Activated CD8-positive, alpha-beta memory T cell treated with anti-CD3 and anti-CD28 coated beads for 1 hour (primary cell): ENCODE measurements at places on chromosomes 3 and 15.

DNA sequence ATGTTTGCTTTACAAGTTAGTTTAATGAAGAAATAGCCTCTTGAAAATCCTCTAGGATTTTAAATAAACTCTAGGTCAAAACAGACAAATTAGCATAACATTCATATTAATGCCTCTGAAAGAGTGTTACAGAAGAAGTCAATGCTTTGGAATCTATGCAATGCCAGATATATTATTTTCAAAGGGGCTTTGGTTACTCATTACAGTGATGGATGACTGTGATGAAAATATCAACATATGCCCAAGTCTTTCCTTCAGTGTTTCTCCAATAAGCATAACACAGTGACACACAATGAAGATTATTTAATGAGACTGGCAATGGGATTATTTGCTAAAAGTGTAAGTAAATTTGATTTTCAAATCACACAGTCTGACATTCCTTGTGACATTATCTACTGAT is 1247.2 kb downstream of the ROBO2 start:
- DNase-seq, result no peak

DNA sequence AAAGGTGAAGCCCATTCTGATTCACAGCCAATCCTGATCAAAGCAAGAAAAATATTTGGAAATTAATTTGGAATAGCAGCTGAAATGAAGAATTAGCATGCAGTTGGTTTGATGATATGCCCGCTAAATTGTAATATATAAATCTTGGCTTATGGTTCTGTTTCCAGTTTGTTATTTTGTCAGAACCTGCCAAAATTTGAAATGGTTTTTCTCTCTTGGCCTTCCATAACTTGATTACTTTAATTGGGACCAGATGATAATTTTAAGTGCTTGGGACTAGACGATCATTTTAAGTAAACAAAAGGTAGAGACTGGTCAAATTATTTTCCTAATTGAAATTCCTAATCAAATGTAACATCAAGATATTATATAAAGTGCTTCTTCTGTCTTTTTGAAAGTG is 842.4 kb downstream of the TBL1XR1 start:
- DNase-seq, result no peak

GRCh38 chr15:89230277-89230676 is 8.9 kb upstream of the RLBP1 start:
- no peak for DNase-seq

DNA sequence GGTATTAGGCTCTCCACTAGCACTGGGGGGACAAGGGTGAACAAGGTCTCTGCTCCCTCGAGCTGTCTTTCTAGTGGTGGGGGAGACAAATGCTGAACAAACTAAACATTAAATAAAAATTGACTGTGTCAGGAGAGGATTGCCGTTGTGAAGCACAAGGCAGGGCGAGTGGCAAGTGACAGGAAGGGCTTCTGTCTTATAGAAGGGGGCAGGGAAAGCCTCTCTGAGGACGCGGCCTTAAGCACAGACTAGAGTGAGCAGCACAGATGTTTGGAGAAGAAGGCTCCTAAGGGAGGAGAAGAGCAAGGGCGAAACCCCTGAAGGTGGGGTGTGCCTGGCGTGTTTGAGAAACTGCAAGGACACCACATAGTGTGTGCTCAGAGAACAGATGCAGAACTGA is 50.9 kb upstream of the ATP2B2 start:
- no peak for DNase-seq

GRCh38 chr15:63075984-63076713 is 33.6 kb downstream of the TPM1 start:
- no peak for DNase-seq

GRCh38 chr3:134603480-134603879 is 47.3 kb downstream of the KY start:
- DNase-seq, result no peak

- DNase-seq, result no peak
These were observed 241.8 kb upstream of the LRTM1 start for GRCh38 chr3:55169608-55170072.

DNA sequence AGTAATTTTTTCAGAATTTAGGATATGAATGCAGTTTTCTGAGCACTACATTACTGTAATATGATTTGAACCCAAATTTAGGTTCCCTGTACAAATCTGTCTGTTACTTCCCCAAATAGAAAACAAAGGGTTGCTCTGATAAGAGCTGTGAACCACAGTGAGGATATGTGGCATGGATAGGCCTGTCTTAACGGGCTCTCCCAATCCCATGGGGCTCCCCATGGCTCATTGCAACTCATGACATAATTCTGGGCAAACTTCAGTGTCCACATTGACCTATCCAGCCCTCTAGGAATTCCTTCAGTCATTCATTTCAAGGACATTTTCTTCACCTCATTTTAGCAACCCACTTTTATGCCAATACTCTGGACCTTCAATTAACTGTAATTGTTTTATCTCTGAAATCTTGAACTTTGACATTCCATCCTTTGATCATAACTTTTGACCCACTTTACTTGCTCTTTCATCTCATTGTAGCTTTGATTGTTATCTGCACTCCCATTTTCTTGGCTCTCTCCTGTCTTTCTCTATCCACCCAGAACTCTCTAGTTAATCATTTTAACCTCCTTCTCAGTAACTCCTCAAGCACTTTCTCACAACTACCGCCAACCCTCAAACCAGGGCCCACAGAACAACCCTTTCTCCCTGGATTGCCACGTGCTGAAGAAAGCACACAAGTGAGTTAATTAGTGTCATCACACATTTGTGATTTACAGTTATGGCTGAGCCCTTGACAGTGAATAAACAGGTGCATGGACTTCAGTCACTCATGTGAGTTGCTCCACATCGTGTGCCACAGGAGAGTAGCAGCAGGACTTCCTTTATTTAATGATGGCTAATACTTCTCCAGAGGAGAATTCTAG is 94.9 kb upstream of the AADACL2 start:
- no peak for DNase-seq

GRCh38 chr3:56971816-56972215 is 88.6 kb upstream of the SPATA12 start:
- DNase-seq, result no peak

DNA sequence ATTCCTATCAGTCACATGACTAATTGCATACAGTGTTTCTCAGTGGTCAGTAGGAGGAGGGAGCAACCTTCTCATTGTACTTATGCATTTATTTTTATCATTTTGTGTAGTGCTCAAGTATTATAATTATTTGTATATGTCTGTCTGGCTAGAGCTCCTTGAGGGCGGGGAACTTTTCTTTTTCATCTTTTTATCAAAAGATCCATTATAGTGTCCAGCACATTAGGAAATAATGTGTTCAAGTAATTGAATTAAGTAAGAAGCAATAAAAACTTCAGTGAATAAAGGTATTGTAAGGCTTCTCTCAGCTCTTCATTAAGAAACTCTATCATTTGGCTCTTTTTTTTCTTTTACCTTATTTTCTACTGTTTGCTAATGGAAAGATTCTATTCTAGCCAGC is 18.8 kb downstream of the FGF7 start:
- no peak for DNase-seq

- DNase-seq, result no peak
These were observed 108.1 kb upstream of the PLAAT1 start for GRCh38 chr3:193132964-193133363.

- no peak for DNase-seq
These were observed 21.9 kb downstream of the TSC22D2 start for GRCh38 chr3:150429767-150430671.

- DNase-seq, result no peak
These were observed 319.0 kb downstream of the GABRB3 start for GRCh38 chr15:26453914-26454313.

- no peak for DNase-seq
These were observed 86.7 kb downstream of the FAM43A start for GRCh38 chr3:194772241-194773000.

DNA sequence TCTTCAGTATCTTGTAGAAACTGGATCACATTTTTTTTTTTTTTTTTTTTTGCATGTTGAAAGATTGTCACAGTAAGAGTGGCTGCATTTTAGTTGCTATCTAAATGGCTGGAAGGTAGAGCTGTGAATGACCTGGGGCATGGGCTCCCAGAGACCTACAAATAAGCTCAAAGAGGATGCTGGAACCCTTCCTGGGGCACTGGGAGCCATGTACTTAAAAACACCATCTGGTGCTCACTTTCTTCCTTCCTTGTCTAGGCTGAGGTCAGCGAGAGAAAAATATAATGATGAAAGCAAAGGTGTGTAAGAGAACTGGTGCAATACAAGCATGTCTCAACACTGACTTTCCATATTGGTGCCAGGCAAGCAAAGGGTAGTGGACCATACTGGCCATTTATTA is 323.9 kb downstream of the SV2B start:
- no peak for DNase-seq

GRCh38 chr15:88681610-88682221 is 42.9 kb downstream of the ISG20 start:
- no peak for DNase-seq

DNA sequence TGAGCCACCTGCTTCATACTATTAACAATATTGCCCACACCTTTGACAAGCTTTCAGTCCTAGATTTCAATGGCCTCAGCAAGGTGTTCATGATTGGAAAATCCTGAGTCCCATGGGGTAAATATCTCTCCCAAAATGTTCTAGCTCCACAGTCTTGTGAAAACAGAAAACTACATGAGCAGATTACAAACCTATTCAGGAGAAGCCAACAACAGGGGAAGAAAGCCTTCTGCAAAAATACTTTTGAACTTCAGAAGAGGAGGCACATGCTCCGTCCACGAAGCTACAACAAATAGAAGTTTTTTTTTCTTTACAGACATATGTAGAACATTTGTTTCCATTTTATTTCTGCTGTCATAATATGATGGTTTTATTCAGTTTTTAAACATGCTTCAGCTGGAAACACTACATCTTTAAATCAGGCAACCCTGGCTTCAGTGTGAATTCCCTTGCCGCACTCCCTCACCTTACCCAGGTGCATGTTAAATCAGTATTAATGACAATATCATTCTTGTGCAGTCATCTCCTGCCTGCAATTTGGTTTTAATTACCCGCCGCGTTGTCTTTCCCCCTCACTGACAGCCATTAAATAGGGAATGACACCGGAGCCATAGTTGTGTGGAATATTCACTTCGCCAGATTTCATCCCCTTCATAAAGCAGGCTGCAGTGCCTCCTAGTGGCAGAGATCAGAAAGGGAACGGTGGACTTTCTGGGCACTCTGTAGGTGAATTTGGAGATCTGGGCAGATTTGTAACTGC is 725.5 kb upstream of the ARRDC4 start:
- DNase-seq, result no peak

GRCh38 chr3:161630794-161631193 is 134.2 kb downstream of the OTOL1 start:
- DNase-seq, result no peak

DNA sequence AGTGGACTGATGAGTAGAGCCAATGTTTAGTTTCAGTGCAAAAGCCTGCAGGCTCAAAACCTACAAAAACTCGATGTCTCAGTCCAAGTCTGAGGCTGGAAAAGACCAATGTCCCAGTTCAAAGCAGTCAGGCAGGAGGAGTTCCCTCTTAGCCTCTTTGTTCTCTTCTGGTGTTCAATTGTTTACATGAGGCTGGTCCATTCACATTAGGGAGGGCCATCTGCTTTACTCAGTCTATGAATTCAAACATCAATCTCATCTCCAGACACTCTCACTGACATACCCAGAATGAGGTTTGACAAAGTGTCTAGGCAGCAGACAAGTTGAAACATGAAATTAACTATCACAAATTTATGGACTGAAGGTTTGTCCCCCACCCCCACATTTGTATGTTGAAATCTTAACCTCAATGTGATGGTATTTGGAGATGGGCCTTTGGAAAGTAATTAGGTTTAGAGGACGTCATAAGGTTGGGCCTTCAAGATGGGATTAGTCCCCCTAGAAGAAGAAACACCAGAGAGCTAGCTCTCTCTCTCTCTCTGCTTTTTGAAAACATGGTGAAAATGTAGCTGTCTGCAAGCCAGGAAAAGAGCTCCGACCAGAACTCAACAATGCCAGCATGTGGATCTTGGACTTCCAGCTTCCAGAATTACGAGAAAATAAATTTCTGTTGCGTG is 438.5 kb upstream of the RGMA start:
- no peak for DNase-seq

DNA sequence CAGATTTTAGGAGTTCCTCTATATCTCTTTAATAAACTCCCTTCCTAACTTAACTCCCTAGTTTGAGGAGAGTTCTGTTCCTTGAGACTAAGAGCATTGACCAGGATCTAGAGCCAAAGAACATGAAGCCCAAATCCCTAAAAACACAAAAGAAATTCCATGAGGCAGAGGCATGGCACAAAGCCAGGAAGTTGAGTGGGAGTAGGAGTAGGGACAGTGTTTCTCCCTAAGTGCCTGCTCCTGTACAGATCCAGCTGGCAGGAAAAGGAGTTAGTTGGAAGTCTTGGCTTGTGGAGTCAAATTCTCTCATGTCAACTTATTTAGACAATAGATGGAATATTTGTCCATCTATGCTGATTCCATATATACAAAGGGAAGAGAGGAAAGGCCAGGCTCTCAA is 11.4 kb downstream of the ACTC1 start:
- DNase-seq, result no peak

DNA sequence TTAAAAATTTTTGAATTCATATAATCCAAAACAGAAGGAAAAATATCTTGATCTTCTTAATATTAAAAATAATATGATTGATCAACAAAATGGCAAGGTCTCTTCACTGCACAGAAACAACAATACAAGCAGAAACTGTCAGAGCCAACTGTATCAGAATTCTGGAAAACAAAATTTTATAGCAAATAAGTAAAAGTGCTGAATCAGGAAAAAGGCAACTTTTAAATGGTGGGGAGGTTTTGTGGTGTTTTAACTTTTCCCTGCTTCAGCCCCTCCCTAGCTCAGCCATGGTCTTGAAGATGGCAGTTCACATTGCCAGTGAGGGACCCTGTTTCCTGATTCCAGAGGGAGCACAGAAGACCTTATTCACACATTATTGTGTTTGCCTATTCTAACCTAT is 37.6 kb downstream of the SPESP1 start:
- no peak for DNase-seq

DNA sequence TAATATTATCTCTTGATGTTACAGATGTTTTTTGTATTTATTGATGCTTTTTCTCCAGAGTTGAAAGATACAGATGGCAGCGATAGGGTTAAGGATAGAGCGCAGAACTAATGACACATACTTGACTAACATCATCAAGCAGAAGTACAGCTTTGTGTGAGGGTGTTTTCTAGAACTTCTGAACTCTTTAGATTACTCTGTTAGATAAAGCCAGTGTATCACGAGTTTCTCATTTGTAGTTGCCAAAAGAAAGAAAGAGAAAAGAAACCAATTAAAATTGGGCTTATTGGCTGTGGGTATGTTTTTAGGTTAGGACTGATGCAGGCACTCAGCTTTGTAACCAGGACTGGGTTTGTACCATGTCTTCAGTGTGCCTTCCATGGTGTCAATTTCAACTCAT is 6.6 kb upstream of the GPR171 start:
- no peak for DNase-seq

GRCh38 chr3:3278073-3278472 is 98.6 kb upstream of the CRBN start:
- DNase-seq, result no peak

GRCh38 chr3:22101351-22101750 is 350.3 kb upstream of the ZNF385D start:
- no peak for DNase-seq

GRCh38 chr3:122067214-122067550 is 12.0 kb downstream of the CD86 start:
- DNase-seq, result no peak
